Fibroblast of skin of right biceps (primary cell): ENCODE measurements at places on chromosomes 3 and 15.

DNA sequence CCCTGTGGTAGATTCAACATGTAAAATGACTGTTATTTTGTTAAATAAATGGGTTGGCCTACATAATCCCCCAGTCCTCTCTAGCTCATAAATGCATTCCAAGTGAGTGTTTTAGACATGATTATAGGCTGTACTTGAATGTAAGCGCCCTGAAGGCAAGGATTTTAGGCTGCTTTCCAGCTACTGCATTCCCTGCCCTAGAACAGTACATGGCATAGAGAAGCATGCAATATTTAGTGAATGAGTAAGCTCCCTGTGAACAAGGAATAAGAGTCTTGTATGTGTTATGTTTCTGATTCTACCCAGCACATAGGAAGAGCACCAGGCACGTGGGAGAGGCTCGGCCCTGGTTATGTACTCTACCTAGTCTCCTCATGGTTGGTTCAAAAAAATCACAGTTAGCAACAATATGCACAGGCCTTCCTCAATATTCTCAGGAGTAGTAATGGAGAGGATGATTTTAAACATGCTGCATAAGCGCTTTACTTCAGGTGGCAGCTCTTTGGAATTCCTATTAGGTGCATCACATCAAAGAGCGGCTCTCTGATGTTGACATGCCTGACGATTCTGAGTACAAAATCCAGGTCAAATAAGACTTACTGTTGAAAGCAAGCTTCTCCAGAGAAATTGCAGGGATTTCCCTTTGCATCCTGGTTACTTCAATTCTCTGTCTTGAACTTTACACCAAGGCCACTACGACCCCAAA is 456.6 kb downstream of the MAGI1 start:
- DNase-seq, result peak; percentile 41

- DNase-seq, result peak; percentile 63
Measured at GRCh38 chr15:39594446-39595337, 13.8 kb downstream of the THBS1 start.

DNA sequence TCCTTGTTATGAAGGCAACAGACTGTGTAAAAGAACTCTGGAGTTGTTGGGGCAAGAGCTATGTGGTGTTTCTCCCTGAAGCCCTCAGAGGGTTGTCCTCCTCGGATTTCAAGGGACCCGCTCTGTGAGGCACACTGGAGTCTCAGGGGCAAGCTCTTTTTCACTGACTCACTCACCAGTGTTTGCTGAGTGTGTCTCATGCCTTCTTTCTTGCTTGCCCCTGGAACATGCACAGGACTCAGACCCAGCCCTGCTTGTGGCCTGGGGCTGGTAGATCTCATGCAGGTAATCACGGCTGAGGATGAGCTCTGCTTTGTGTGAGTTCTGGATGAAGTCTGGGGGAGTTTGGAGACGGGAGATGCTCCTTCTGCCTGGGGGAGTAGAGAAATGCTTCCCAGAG is 93.7 kb downstream of the CACNA1D start:
- no peak for DNase-seq

DNA sequence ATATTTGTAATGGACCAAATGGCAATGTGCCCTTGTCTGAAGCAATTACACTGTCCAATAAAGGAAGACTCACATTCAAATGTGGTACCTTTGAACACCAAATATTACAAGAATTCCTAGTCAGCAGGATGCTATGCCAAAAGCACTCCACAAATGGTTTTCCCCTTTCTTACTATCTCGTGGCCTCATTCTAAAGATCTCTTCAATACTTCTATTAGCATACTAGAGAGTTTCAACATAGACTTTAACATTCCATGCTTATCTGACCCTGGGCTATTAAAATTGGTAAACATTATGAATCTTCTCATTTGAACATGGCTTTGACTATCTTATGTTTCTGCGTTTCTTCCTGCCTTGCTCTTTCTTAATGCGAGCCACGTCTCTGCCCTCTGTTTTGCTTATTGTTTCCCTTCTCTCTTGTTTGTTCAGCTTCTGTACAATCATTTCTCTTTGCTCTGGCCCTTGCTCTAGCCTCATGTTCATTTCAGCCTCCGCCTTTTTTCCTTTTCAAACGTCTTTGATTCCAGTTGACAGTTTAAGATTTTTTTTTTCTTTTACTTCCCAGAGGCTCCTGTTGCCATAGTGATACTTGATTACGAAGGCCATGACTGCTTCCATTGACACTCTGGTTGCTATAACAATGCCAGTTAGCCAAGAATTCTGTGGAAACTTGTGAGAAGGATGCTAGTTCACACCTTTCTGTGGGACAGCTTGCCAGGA is 49.5 kb upstream of the SLC9A9 start:
- peak; percentile 71 for DNase-seq

DNA sequence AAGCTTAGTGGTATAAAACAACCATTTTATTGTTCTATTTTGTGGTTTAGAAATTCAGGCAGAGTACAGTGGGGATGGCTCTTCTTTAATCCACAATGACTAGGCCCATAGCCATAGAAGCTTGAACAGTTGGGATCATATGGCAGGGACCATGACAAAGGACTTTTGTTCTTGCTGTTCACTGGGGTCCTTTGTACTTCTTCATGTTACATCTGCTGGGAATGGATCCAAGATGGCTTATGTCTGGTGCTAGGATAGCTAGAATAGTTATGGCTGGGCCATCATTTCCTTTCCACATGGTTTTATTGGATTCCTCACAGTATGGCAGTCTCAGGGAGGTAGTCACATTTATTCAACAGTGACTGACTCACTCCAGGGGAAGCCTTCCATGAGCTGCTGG is 427.9 kb upstream of the AGTR1 start:
- peak; percentile 44 for DNase-seq

DNA sequence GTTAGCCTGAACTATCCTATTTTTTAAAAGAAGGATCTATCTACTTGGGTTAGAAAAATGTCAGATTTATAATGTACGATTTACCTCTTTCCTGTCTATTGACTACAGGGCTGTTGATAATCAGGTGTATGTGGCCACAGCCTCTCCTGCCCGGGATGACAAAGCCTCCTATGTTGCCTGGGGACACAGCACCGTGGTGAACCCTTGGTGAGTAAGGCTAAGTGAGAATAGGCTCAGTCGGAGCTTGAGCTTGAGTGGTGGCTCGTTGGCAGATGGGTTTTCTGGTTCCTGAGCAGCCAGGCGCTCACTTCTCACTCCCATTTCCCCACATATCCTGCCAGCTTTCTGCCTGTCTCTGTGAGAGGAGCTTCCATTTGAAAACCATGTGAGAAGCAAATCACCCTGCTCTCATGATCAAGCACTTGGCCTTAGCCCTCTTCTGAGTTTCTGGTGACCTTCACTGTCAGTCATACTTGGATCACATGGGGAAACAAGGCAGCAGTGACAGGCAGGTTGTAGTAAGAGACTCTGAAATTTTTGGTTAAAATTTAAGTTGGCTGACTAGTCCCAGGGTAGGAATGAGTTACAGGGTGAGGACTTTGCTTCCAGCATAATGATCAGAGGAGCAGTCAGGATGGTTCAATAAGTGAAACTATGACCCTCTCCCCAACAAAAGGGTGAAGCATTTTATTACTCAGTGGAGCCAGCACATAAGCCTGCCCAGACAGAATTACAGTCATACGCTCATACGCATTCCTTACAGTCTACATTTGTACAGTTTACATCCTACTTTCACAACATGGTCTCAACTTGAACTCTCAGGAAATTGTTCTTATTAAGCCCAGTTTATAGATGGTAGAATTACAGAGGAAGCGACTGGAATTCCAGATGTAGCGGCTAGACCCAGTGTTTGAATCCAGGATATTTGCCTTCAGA is 18.0 kb downstream of the NIT2 start:
- DNase-seq, result peak; percentile 59

DNA sequence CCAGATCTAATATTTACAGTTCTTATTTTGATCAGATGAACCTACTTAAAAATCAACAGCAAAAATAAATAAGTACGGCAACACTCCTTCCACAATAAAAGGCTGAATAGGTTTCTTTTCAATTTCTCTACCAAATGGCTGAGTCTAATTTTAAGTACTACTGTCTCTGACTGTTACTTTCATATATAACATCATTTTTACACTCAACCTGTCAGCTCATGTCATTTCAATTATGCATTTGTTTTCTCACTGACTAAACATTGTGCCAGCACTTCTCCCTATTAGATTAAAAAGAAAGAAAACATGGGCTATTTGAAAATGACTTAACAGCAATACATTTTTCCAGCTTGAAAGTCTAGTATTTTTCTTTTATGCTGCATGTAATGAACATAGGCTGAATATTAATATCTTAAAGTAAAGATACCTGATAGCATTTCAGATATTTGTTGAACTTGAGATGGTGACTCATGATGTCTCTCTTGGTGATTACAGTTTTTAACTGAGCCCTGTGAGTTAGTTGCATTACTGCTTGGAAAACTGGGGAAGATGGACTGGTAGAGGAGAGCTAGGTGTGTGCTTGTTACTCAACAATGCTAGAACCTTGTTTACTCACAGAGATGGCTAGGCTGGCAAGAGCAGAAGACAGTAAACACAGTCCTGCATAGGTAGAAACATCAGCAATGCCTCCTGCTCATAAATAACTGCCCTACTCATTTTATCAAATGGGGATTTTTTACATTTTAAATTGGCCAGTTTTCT is 73.9 kb downstream of the PEX5L start:
- no peak for DNase-seq

- peak; percentile 84 for DNase-seq
Measured at GRCh38 chr15:36769098-36769497, 189.7 kb downstream of the CDIN1 start.

DNA sequence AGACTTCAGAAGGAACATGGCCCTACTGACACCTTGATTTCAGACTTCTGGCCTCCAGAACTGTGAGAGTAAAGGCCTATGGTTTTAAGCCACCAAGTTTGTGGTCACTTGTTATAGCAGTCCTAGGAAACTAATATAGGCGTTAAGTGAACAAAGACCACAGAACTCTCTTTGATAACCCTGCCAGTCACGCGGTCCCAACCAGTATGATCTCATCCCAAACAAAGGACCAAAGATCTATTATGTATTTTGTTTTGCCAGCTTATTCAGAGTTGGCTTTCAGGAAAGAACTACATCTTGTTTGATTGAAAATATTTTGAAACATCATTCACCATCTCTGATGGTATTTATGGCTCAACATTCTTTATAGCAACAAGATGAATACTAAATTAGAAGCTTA is 294.4 kb upstream of the SLCO3A1 start:
- no peak for DNase-seq

DNA sequence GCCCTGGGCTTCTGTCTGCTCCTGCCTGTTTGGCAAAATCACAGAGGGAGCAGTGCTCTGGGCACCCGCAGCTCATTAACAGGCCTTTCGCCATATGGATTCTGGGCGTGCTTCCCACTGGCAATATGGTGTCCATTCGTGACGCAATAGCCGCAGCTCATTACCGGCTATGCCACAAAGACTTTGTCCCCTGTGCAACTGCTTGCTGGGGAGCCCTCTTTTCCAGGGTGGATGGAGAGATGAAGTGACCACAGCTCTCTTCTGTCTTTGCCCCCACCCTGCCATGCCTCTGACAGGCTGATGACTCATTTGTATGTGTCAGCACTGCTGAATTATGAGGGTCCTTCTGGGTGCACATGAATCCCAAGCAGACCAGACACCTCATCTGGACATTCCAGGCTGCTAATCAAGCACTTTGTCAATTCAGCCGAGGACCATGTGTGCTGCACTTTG is 214.3 kb upstream of the FEZF2 start:
- peak; percentile 99 for DNase-seq

DNA sequence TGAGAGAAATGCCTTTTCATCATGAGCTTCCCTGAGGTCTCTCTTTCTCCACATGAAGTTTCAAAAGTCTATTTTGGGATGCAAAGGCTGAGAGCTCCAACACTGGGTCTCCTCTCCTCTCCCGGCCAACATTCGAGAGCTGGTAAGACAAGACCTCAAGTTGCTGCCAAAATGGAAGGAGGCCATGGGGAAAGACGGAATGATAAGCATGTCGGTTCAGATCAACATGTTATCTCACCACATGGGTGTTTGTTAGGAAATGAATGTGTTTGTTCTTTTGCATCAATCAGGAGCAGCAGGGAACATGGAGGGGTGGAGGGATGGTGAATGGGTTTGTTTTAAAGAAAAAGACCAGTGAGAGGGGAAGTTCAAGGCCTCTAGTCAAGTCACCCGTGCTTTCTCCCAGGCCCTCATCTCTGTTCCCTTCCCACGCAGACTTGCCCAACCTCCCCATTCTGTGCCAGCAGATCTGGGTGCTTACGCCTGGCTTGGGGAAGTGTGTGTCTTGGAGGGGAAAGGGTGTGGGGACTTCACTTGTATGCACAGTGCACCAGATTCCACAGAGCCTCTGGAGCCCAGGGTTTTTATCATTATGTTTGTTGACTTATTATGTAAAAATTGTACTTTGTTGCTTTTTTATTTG is 23.5 kb upstream of the ATP10A start:
- no peak for DNase-seq

GRCh38 chr3:185582871-185583270 is 3.2 kb upstream of the SENP2 start:
- no peak for DNase-seq

DNA sequence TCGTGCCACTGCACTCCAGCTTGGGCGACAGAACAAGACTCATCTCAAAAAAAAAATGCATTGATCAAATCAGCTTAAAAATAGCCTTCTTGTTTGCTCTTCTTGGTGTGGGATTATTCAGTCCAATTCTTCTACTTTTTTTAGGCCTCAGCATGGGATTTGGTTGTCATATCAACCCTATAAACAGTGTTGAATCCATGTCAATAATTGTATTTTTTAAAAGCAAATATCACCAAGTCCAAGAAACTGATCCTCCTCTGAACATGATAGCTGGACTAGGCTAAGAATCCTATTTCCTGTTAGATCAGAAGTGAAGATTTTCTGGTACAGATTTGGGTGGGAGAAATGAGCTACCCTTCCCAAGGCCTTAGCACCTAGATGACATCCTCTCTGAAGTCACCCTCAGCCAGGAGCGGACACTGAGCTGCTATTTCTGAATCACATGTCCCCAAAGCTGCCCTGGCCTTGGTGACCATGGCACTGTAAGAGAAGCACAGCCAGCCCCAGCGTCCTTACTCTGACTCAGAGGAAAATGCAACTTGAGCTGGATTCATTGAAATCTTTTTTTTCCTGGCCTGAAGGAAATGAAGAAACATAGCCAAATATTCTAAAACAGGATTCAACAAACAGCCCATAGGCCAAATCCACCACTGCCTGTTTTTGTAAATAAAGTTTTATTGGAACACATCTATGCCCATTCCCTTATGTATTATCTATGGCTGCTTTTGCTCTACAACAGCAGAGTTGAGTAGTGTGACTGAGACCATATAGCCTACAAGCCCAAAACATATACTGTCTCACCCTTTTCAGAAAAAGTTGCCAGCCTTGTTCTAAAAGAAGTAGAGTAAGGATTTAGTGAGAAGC is 215.9 kb upstream of the CTDSPL start:
- DNase-seq, result no peak

DNA sequence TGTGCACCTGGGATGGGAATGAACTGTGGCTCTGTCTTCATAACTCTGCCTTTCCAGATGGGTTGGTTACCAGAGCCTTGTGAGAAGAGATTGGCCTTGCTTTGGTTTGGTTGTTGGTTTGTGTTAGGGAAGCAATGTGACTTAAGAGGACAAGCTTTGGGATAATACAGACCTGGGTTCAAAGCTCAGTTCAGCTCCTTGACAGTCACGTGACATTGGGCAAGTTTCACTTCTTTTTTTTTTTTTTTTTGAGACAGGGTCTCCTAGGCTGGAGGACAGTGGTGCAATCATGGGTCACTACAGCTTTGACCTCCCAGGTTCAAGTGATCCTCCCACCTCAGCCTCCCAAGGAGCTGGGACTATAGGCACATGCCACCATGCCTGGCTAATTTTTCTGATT is 42.7 kb downstream of the CORO2B start:
- no peak for DNase-seq

GRCh38 chr15:93241696-93242585 is 152.9 kb upstream of the RGMA start:
- no peak for DNase-seq

- DNase-seq, result no peak
Measured at GRCh38 chr3:46860810-46861604, 2.2 kb downstream of the MYL3 start.
